ENCODE measurements at places on chromosomes 7 and 10.

GRCh38 chr7:47480576-47481538 is 101.1 kb downstream of the TNS3 start:
- peaks cover 4% of the 10 kb centered on the region for H3K27me3 ChIP-seq
- no peaks in the 10 kb centered on the region for H3K36me3 ChIP-seq
- no peak overlapping the region for H3K4me3 ChIP-seq
- no peak for DNase-seq

DNA sequence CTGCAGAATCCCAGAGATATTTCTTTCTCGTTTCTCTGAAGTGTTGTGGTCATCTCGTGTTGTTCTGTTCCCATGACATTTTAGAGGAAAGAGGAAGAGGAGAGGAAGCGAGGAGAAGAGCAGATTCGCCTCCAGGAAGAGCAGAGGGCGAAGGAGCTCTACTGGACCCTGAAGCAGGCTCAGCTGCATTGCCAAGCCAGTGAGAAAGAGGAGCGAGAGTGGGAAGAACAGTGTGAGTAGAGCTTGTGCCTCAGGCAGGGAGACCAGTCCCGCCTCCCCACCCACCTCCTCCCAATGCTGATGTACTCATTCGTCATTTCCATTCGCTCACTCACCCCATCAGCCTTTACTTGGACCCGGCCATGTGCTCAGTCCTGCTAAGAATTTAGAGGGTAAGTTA is 50.8 kb downstream of the SH2D4B start:
- no peak overlapping the region for H3K4me3 ChIP-seq
- H3K27ac ChIP-seq, result no peak overlapping the region
- no peaks in the 10 kb centered on the region for H3K27me3 ChIP-seq
- H3K36me3 ChIP-seq, result no peaks in the 10 kb centered on the region
- no peaks in the 10 kb centered on the region for H3K4me1 ChIP-seq

DNA sequence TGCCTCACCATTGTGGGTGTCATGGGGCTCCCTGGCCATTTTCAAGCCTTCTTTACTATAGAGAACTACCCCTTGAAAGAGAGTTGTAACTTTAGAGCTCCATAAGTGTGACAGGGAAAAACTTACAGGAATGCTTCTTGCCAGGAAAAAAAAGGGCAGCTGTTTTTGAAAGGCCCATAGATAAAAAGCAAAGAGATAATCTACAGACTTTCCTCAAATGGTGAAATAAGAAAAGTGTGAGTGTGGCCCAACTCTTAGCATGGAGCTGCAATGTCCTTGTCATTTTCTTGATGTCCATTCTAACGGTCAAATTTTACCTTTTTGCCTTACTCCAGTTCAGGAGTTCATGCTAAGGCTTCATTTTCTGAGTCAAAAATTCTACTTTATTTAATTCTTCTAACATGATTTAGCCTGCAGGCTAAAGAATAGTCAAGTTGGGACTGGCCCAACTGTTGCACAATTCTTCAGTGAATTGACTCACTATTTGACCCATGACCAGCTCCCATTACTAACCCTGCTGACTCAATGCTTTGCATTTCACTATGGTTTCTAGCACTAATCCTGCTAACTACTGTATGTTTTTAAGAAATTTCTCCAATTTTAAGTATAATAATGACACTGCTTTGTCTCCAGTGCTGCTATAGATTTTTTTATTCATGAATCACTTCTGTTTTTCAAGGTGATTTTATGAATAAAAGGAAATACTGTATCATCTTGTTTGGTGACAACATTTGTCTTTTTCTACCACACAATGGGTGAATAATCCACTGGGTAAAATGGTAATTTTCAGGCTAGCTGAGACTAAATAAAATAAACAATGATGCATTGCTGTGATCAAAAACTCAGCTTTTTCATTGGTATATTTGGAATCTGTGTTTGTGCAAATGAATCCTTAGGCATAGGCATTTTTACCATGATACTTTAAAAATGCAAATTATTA is 41.4 kb upstream of the SGCE start:
- H3K4me3 ChIP-seq, result no peak overlapping the region
- peaks cover 20% of the 10 kb centered on the region for H3K27me3 ChIP-seq
- H3K4me1 ChIP-seq, result no peaks in the 10 kb centered on the region
- no peak overlapping the region for H3K27ac ChIP-seq
- no peaks in the 10 kb centered on the region for H3K36me3 ChIP-seq
- no peak for DNase-seq

GRCh38 chr7:9890092-9890491 is 1083.6 kb upstream of the PHF14 start:
- no peaks in the 10 kb centered on the region for H3K4me1 ChIP-seq
- no peak overlapping the region for H3K27ac ChIP-seq
- no peak overlapping the region for H3K4me3 ChIP-seq
- DNase-seq, result no peak
- H3K27me3 ChIP-seq, result no peaks in the 10 kb centered on the region

DNA sequence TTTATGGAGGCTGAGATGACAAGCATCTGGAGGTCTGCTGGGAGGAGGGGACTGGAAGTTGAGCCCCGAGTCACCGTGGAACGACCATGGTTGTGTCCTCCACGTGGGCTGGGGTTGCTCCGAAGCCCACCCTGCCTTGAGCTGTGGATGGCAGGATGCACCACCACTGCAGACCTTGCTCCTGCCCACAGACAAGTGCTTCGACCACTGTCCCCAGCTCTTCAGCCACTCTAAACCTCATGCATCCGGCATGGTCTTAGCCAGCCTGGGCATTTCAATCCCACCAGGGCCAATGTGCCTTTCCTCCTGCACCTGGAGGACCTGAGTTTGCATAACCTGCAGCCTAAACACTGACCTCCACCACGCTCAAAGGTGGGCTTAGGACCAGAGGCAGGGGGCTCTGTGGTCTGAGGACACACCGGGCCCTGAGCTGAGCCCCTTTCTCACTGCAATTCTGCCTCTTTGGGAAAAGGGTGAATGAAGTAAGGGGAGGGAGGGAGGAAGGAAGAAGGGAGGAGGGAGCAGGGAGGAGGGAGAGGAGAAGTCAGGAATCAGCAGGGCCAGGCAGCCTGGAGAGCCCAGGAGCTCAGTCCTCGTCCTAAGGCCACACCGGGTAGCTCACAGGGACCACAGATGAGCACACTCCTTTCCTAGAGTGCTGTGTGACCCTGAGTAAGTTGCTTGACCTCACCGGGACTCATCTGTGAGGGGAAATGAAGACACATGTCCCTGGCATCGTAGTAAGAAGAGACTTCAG is 44.8 kb upstream of the DNAAF5 start:
- peaks cover 37% of the 10 kb centered on the region for H3K36me3 ChIP-seq
- H3K4me3 ChIP-seq, result no peak overlapping the region
- no peaks in the 10 kb centered on the region for H3K27me3 ChIP-seq
- DNase-seq, result no peak
- no peak overlapping the region for H3K27ac ChIP-seq
- H3K4me1 ChIP-seq, result peaks cover 5% of the 10 kb centered on the region

Data from naive thymus-derived CD8-positive, alpha-beta T cell (primary cell).